ENCODE measurements at places on chromosomes 6 and 20.

- no peak for DNase-seq
Measured at GRCh38 chr20:33790566-33790965, 20.6 kb upstream of the CHMP4B start.

- DNase-seq: no peak
Measured at GRCh38 chr20:39233755-39234154, 271.6 kb downstream of the DHX35 start.

DNA sequence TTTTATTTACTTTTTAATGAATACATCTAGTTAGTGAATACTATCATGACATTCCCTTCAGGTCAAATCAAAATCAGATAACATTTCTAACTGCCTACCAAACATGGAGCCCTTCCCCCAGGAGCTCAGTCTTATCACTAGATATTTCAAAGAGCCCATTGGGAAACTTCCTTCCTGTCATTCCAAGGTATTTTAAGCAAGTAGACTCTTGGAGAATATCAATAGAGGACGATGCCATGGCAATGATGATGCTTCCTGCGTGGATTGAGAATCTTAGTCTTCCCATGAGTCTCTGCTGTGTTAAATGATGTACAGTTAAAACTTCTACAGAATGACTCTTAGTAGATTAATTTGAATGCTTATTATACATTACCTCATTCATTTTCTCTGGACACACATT is 384.9 kb downstream of the CENPW start:
- no peak for DNase-seq

GRCh38 chr6:21371061-21371460 is 222.5 kb upstream of the SOX4 start:
- no peak for DNase-seq

DNA sequence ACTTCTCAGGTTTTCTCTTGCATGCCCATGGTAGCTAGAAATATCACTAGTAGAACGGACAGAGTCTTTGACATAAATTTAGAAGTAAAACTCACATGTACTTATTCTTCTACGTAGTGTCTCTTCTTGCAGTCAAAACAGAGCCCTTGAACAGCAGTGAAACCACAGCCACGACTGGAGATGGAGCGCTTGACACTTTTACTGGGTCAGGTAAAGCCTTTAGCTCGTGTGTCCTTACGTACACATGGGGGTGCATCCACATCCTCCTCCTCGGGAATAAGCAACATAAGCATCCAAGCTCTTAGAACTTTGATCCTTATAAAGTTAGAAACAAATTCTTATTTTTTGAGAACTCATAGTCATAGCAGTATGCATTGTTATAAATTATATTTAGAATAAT is 215.3 kb downstream of the EYA4 start:
- no peak for DNase-seq

DNA sequence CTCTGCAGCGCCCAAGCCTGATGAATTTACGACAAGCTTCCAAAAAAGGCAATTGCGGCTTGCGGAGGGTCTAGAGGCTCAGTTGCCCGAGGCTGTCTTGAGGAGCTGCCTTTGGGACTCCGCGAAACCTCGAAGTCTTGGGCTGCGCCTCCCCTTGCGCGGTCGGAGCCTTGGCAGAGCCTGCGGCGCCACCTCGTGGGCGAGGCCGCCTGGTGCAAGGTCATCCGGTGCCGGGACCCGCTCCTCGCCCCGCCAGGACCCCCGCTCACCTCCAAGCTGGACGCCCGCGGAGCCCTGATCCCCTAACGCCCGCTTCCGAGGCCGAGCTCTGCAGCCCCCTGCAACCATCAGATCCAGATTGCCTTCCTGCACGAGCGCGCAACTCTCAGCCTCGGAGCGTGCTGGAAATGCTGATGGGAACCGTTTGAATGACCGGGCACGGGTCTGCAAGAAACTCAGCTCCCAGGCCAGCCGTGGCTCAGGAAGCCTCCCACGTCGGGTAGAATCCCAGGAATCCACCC is 14.9 kb upstream of the FAM210B start:
- peak; percentile 8 for DNase-seq

- no peak for DNase-seq
Measured at GRCh38 chr6:38281126-38281525, 358.6 kb downstream of the BTBD9 start.

DNA sequence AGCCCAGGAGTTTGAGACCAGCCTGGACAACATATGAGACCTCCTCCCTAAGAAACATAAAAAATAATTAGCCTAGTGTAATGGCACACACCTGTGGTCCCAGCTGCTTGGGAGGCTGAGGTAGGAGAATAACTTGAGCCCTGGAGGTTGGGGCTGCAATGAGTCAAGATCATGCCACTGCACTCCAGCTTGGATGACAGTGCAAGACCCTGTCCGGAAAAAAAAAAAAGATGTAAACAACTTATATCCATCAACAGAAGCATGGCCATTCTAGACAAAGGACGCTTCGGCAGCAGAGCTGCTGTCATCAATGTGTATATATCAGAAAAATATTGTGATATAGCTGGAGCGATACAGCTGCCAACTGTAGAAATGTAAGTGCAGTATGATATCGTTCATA is 59.6 kb upstream of the ARID1B start:
- DNase-seq: no peak

- peak; percentile 58 for DNase-seq
Measured at GRCh38 chr20:4038047-4038459, 22.7 kb upstream of the RNF24 start.

DNA sequence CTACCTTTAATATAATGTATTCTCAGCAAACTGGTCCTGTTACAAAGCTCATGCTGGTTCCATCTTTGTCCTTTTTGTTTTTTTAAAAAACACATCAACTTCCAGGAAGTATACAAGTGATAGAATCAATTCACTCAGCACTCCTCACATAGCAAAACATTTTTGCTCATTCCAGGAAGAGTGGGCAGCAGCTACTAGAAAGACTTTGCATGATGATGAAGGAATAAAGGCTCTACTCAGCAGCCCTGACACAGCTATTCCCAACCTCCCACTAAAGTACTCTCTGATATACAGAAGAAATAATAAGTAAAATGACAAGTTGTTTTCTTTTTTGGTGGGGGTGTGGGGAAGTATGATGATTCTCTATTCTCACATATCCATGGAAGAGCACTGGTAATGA is 61.2 kb downstream of the RGS17 start:
- DNase-seq: no peak

GRCh38 chr20:21312813-21313474 is 9.8 kb downstream of the XRN2 start:
- no peak for DNase-seq

- no peak for DNase-seq
Measured at GRCh38 chr6:38055203-38055589, 235.7 kb downstream of the ZFAND3 start.

DNA sequence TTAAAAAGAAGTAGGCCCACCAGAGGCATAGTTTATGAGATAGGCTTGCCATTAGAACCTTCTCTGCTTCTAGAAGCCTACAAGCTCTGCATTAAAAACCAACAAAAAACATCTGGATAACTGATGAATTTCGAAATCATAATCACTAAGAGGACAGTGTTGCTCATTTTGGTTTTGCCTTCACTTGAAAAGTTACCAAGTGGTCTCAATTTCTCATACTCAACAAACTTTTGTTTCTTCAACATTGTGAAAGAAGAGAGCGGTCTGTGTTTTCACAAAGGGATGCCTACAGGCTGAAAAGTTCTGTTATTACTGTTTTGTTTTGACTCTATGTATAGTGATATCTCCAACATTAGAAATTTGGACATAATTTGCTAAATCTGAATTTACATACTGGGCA is 98.9 kb downstream of the PDSS2 start:
- DNase-seq: no peak

- no peak for DNase-seq
Measured at GRCh38 chr6:27605401-27606342, 132.8 kb upstream of the ZNF184 start.

GRCh38 chr6:506508-506907 is 115.0 kb downstream of the IRF4 start:
- no peak for DNase-seq

DNA sequence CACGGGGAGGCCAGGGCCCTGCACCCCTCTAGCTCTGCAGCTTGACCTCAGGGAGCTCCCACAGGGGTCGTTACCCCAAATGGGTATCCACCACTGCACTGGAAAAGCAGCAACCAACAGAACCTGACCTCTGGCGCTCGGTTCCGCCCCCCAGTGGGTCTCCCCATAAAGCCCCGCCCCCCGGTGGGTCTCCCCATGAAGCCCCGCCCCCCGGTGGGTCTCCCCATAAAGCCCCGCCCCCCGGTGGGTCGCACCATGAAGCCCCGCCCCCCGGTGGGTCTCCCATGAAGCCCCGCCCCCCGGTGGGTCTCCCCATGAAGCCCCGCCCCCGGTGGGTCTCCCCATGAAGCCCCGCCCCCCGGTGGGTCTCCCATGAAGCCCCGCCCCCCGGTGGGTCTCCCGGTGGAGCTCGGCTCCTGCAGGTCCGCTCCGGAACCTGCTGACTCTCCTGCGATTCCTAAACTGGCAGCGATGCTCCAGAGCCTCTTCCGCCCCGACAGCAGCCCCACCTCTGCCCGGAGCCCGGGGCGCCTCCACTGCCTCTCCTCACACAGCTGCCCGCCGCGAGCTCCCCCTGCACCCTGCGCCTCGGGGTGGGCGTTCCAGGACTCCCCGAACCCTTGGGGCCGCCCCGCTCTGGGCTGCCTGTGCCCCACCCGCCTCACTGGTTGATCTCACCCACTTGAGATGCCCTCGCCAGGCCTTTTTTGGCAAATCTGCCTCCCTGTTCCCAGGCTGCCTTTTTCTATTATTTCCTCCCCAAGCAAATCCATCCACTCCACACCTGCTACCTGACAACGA is 12.1 kb downstream of the SLC2A4RG start:
- no peak for DNase-seq

DNA sequence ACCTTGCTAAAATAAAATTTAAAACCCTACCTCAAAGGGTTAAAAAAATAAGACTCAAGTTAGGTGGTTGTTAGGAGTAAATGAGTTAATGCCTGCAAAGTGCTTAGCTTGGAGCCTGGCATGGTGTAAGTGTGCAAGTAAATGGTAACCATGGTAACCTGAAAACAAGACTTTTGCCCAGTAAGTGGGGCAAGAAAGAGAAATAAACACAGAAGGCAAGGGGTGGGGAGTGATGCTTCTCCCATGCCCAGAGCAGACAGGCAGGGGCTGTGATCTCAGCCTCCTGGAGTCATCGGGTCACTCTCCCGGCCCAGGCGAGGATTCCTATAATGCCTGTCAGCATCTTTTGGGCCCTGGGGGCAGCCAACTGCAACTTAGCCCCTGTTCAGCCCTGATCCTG is 59.2 kb upstream of the SLC32A1 start:
- DNase-seq: no peak

DNA sequence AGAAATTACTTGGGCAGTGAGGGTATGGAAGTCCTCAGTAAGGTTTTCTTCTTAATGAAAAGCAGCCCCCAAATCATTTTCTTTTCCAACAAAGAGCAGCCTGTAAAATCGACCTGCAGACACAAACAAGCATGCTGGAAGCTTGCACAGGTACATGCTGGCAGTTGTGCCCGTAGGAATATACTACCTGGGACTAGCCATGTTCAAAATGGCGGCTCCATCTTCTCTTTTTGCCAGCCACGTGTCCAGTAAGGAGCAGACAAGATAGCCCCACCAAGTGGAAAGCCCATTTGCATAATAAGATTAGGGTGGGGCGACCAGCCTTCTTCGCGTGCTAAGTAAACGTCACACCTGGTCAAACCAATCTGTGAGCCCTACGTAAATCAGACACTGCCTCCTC is 259.4 kb upstream of the AGPAT4 start:
- DNase-seq: no peak

DNA sequence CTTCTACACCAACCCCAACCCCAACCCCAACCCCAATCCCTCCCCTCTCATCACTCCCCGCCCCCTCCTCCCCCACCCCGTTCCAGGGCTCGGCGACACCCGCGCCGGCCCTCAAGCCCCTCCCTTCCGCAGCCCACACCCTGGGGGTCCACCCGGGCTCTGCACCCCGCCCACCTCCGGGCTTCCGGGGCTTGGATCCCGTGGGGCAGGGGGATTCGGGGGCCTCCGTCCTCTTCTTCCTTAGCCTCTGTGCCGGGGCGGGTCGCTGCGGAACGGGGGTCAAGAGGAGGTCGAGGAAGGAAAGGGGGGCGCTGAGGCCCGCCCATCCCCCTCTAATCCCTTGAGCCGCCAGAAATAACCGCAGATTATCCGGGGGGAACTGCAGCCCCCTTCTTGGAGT is 690 bp downstream of the TULP1 start:
- DNase-seq: no peak

DNA sequence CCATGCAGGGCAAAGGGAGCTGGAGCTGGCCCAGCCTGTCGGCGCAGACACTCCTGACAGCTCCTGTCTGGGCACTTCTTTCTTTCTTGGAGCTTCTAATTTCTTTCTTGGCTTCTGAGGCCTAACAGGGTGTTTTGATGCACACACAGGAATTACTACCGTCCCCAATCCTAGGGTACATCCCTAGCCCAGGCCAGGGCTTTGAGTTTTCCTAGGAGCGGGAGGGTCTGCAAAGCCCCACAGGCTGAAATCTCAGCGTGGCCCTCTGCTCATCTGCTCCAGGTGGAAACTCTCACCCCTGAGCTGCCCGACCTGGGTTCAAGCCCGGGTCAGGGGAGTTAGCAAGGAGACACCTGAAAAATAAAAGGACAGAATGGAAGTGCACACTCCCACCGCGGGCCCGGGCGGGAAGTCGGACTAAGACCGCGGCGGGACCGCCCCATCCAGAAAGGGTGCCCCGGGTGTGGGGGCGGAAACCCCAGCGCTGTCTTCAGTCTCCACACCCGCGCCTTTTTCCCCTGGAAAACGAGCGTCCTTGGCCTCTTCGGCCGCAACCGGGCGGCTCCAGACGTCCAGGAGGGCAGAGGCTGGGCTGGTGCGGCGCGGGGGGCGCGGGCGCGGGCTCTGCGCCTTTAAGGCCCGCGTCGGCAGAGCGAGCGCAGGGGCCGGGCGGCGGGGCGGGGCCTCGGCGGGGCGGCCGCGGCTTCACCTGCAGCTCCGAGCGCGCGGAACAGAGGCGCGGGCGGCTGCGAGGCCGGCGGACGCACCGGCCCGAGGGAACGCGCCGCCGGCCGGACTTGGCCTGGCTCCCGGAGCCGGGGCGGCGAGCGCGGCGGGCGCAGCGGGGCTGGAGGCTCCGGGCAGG is at the start of gene CDH4:
CDH4 (plus strand) TSS at position 733 of the 865 bp plus-strand sequence.
- DNase-seq: no peak

- DNase-seq: no peak
Measured at GRCh38 chr20:21607971-21608725, 94.3 kb upstream of the NKX2-2 start.

- DNase-seq: no peak
Measured at GRCh38 chr6:41027241-41027640, 11.8 kb downstream of the UNC5CL start.

GRCh38 chr6:39074486-39074885 is 25.9 kb downstream of the GLP1R start:
- DNase-seq: no peak

DNA sequence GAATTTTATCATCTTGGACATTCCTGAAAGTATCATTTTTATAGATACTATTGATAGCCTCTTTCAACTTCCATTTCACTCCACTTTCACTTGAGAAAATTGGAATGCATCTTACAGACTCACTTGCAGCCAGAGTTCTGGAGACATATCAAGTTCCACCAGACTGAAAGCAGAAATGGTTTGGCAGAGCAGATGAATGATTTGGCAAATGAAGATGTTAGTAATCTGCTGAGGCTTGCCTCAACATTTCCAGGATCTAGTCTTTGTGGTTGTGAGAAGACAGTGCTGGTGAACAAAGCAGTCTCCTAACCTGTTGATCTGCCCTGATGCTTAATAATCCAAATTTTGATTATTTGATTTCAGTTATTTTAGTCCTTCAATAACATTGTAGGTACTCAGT is 202.6 kb downstream of the TRDN start:
- no peak for DNase-seq

- no peak for DNase-seq
Measured at GRCh38 chr6:118523216-118523615, 24.9 kb upstream of the PLN start.

- DNase-seq: no peak
Measured at GRCh38 chr20:4774207-4774606, 52.5 kb downstream of the PRND start.

All from activated T-cell treated with anti-CD3 and anti-CD28 coated beads for 1 hour (primary cell).